Foreskin fibroblast (primary cell): ENCODE measurements at places on chromosomes 3 and 15.
A peak's percentile ranks its signal among the peaks of the same experiment; 100 is the strongest.

- no peak for DNase-seq
Observed at GRCh38 chr15:56812221-56812620, 78.9 kb upstream of the ZNF280D start.

DNA sequence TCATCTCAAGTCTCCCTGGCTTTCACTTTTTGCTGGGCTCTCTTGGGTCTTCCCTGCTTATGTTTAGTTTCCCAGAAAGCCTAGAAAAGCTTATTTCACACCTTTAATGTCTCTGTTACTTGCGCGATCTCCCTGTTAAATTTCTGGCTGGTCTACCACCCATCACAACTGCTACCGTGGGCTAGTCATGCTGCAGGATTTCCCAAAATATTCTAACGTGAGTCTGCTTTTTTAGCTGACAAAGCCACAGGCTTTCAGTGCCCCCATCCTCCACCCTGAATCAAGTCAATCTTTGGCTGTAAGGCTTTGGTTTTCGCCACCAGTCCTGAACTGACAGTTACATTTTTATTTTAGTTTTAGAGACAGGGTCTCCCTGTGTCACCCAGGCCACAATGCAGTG, 74.1 kb downstream of the SUMF1 start:
- no peak for DNase-seq

DNA sequence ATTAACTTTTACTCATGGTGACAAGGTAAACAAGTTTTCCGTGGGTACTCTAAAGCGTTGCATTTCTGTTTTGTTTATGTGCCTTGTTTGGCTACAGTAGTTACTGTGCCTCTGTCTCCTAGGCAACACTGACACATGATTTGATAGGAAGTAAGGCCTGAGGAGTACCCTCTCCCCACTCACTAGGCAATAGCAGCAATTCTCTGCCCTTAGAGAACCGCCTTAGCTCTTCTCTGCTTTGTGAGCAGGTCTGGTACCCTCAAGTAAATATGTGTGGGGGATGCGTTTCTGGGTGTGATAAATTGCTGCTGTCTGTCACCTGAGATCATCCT, at the start of gene IL5RA:
Gene IL5RA, minus strand, starts transcription at position 76 of the 332 bp plus-strand sequence. CDS start 5,390 bp downstream, outside the sequence.
- no peak for DNase-seq

DNA sequence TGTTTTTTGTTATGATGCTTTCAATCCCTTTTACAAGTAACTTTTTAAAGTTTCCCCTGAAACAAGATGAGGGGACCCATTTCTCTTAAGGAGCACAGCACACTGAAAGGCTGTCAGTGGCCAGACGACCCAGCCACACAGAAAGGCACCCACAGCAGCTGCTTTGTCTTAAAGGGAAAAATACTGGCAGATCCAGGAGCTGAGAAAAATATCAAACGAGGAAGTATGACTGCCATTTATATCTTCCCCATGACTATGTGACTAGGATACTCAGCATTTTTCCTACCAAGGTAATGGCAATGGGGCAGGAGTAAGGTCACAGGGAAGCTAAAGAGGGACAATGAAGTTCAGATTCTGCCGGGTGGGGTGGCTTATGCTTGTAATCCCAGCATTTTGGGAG, 15.9 kb downstream of the ABCC5 start:
- no peak for DNase-seq

- DNase-seq = peak; percentile 74
Observed at GRCh38 chr15:60179786-60180391, 175.8 kb downstream of the FOXB1 start.

- peak; percentile 92 for DNase-seq
Observed at GRCh38 chr3:8482960-8483665, 18.5 kb upstream of the LMCD1 start.

DNA sequence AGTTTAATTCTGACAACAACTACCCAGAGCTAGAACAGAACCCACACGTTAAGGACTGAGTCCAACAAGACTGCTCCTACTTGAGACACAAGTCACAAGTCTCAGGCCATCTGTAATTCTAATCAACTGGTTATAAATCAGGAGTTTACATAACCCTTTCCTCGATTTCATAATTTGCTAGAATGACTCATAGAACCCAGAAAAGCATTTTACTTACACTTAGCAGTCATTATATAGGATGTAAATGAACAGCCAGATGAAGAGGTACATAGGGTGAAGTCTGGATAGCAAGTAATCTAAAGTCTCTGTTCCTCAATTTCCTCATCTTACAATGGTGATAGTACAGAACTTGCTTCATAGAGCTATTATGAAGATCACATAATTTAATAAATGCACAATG, 1018.2 kb downstream of the DIPK2A start:
- peak; percentile 79 for DNase-seq

DNA sequence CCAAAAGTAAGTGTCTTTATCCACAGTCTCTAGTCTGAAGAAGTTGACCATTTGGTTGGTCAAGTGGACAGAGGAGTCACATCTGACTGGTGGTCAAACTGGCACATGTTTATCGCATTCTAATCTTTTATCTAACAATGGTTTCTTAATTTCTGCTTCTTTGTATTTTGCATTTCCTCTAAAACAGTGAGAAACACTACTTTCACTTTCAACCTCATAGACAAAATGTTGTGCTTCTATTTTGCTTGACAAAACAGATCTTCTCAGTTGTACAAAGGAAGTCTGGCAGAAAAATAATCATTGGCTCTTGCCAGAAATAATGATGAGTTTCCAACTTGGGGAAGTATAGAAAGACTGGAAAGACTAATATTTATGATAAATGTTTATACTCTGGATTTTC, 103.9 kb downstream of the MME start:
- DNase-seq = no peak

DNA sequence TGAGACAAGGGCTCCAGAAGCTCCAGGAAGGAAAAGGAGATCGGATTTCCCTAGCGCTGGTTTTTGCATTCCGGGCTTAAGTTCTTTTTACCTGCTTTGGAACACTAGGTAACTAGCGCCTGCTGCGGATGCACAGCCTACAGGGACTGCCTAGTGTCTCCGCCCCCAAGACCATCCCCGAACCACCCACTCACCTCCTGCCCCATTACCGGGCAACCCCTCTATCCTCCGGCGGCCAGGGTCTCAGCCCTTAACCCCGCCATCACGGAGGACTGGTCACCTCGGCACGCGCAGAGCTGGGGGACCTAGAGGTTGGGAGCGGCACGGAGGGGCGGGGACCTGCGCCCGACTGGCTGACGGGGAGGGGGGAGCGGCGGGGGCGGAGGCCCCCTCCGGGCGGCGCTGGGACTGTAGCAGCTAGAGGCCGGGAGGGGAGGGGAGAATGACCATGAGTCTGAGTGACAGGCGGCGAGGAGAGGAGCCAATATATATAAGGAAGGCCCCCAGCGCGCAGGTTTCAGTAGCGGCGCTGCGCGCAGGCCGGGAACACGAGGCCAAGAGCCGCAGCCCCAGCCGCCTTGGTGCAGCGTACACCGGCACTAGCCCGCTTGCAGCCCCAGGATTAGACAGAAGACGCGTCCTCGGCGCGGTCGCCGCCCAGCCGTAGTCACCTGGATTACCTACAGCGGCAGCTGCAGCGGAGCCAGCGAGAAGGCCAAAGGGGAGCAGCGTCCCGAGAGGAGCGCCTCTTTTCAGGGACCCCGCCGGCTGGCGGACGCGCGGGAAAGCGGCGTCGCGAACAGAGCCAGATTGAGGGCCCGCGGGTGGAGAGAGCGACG, at the start of gene DLL4:
Gene DLL4, plus strand, starts transcription at position 520 of the 839 bp plus-strand sequence. CDS start 329 bp downstream, outside the sequence.
- peak; percentile 59 for DNase-seq

DNA sequence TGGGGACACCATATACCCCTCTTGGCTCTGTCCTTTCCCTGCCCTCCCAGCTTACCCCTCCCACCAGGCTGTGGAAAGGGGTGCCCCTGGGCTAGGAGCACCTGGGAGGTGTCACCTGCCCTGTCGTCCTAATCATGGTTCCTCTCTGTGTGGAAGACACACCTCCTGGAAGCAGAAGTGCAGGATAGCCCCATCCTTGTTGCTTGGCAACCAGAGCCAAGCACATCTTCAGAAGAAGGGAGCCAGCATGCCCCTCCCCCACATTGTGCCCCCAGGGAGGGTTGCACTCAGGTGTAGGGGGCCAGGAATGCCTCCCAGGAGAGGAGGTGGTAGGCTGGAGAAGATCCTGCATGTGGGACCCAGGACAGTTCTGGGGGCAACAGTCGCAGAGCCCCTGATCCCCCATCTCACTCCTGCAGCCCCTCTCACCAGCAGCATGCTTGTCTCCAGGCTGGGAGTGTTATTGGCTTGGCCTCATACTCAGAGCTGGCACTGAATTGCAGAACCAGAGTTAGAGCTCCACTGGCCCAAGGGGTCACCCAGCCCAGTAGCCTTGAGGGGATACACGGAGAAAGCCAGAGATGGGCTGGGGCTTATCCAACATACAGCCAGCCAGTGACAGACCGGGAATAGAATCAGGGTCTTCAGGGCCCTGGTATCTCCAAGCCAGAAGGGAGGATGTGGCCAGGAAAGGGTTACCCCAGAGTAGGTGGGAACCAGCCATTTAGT, 8.4 kb downstream of the RAB6B start:
- no peak for DNase-seq

- peak; percentile 94 for DNase-seq
Observed at GRCh38 chr3:65979731-65980130, 59.0 kb downstream of the MAGI1 start.

DNA sequence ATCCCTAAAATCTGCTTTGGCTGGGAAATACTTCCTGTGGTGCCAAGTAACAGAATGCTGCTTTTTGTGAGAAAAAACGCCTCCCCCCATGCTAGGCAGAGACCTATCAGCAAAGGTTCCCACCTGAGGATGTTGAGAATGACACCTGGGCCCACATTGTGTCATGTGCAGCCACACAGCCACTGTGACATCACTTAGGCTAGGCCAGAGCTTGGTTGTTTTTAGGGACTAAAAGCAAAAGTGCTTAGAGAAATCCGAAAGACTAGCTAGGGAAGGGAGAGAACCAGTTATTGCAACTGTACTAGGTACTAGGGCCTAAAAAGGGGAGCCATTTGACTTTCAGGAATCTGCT, 6.2 kb downstream of the ZDHHC3 start:
- no peak for DNase-seq

- DNase-seq = no peak
Observed at GRCh38 chr3:177981576-177981975, 554.7 kb upstream of the KCNMB2 start.

DNA sequence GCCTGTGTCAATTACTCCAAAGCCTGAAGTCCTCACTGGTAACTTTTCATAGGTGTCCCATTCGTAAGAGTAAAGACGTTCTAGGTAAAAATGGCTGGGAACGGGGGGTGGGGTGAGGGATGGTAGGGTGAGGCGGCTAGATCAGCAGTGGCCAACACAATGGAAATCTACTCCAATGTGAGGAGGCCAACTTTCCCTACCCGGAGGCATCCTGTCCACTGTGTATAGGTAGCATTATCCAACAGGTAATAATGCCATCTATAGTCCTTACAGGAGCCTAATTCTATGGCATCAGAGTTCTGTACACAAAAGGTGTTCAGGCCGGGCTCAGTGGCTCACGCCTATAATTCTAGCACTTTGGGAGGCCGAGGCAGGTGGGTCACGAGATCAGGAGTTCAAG, 29.1 kb downstream of the HDC start:
- no peak for DNase-seq

GRCh38 chr15:40331637-40332036, 8.1 kb downstream of the INAFM2 start:
- DNase-seq = no peak

GRCh38 chr15:68054628-68055223, 611 bp downstream of the PIAS1 start:
- DNase-seq = peak; percentile 49

DNA sequence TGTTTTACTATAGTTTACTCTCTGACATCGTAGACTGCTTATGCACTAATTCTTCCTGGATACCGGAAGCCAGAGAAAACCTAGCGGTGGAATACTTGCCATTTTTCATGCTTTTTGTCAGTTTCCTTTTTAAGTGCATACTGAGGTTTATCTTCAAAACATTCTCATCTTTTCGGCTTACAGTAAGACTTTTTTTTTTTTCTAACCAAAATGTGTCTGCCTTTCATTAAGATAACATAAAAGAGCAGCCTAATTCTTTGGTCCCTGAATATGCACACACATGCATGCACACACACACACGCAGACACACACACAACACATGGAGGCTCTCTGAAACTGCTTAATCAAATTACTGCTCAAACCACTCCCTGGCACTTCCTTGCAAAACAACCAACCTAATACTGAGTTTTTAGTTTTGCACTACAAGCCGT, 1.3 kb downstream of the ZNF445 start:
- peak; percentile 9 for DNase-seq

DNA sequence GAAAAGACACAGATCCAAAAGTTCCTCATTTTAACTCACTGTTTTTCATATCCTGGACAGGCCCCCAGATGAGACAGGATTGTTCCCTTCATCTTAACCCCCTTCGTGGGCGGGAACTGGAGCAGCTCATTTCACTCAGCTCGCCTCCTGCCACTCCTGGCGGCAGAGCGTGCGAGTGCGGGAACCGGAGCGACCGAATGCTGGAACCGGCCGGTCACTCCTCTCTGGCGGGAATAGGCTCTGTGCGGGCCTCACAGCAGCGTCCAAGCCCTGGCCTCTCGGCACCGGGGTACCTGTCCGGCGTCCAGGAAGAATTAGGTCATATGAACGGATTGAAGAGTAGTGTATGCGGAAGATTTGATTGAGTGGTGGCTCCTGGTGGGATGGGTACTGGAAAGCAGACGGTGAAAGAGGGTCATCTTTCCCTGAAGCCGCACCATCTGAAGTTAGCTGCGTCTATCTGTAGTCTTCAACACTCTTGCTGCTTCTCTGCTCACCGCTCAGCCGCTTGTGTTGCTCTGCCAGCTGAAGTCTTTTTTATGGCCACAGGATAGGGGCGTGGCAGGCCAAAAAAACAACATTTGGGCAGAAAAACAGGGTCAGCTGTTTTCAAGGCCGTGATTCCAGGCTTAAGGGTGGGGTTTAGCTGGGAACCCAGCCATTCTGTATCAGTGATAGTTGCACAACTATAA, 42.3 kb upstream of the FXR1 start:
- DNase-seq = peak; percentile 15

DNA sequence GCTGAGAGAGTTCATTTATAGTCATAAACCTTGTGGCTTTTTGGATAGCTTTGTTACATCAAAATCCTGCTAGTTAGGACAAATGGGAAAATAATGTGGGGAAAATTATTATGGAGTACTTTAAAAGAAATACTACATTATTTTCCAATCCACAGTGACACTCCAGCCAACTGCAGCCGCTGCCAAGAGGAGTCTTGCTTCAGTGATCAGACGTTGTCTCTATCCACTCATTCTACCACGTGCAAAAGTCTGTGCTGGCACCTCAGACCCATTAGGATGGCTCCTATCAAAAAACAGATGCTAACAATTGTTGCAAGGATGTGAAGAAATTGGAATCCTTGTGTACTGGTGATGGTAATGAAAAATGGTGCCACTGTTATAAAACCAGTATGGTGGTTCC, 128.6 kb upstream of the IQSEC1 start:
- no peak for DNase-seq
